Nucleus accumbens (tissue), 56 donors: ENCODE measurements at places on chromosomes 1 and 21.

DNA sequence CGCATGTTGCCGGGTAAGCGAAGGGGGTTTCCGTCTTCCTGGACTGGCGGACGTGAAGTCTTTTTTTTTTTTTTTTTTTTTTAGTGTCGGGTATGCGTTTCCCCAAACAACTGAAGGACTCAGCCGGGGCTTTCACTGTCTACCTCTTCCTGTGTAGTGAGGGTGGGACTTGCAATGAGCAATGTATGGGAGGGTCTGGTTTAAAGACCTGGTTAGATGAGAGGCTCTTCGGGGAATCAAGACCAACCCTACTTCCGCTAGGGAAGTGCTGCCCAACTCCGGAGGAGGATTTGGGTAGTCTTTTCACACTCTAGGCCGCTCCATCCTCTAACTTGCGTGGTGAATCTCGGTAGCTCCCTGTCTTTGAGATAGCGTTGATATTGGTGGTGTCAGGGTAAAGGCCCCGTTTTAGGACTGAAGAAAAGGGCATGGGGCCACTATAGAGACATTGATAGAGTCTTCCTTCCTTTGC lies 754 bp downstream of the PRRC2C start:
- peak; percentile 33 for DNase-seq

DNA sequence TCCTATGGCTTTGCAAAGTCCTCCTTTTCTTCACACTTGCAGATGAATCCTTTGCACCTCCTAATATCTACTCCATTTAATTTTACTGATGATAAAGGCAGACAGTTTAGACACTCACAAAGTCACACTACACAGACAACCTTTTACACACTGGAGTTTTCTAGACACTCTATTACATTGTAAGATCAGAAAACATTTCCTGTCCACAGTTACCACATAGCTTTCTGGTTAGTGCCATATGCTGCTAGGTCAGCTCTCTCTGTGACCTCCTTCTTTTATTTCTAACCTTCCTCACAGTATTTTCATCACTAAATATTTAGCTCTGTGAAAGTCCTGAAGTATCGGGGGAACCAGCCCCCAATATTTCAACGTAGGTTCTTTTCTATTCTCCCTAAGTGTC lies 5.1 kb downstream of the SH2D1B start:
- DNase-seq: no peak

DNA sequence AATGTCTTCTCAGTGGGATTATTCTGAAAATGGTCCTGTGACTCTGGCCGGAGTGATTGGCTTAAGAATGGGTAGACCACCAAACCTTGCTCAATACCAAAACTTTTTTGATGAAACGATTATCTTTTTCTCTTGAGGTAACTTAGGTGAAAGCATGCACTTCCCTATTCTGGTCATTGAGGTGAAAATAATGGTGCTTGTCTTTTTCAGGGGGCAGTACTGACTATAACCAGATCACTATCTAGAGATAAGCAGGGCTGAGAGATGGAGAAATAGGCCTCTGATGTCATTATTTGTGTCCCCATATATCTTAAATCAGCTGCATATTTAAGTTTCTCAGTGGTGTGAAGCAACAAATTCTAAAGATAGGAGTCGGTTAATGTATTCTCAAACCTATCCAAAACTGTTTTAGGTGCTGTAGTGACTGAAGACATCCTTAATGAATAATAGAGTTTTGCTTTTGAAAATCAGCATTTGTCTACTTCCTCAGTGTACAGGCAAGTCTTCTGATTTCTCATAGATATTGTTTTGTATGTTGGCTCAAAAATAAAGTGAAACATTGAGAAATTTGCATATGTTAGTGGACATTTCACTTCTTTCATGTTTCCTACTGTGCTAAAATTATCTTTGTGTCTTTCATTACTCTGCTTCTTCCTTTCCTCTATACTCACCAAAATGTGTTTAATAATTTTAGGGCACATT lies 735.3 kb upstream of the ADGRL4 start:
- no peak for DNase-seq

DNA sequence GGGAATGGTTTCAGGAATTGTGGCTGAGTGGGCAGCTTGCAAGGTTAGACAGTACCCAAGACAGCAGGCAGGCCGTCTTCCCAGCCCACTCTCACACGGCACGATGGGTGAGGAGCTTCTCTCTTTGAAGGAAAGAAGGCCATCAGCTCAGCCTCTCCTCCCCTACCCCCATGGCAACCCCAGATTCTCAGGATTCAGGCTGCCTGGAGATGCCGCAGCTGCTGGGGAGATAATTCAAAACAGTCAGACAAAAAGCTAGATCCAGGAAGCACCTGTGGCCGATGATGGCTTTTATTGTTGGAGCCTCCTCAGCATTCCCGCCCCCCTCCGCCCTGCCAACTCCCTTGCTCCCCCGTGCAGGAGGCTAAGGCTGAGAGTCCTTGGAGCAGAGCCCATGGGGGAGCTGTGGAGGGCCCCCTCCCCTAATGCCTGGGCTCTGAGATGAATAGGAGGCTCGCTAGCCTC lies 220.5 kb downstream of the TRABD2B start:
- DNase-seq: no peak

DNA sequence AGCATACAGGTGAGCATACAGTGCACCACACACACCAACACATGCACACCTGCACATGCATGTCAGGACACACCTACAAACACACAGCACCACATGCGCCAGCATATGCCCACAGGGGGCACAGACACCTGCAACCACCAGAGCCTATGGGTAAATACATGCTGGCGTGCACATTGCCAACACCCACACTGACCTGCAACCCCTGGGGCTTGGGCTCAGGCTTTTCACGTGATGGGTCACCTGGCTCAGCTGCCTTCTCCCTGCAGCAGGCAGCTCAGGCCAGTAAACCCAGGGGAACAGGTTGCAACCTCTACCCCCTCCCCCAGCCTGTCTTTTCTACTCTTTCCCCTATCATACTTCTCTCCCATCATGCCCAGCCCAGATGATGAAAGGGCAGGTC lies 8.1 kb downstream of the CD247 start:
- DNase-seq: no peak

GRCh38 chr1:56150441-56151215 lies 428.7 kb downstream of the PLPP3 start:
- DNase-seq: no peak

GRCh38 chr1:44422161-44422560 lies 17.1 kb downstream of the RNF220 start:
- no peak for DNase-seq

GRCh38 chr1:199172171-199173124 lies 533.6 kb downstream of the PTPRC start:
- DNase-seq: no peak

- no peak for DNase-seq
Measured at GRCh38 chr1:175841738-175842187, 98.4 kb upstream of the TNR start.

GRCh38 chr1:233229288-233229687 lies 66.2 kb downstream of the PCNX2 start:
- DNase-seq: no peak

DNA sequence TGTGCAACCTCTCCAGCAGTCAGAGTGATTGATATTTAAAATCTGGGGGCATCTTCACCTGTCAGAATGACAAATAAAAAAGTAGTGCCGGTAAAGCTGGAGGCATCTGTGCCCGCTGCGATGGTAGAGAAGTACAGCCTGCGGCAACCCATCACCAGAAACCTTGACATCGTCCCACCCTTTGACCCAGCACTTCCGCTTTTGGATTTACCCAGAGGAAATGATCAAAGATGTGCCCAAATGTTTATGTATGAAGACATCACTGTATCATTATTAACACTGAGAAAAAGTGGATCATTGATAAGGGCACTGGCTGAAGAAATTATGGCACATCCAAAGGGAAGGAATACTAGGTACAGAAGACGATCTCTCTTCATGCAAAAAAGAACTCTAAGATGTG lies 96.0 kb downstream of the PGBD5 start:
- DNase-seq: no peak

- DNase-seq: peak; percentile 51
Measured at GRCh38 chr1:25174730-25175612, 57.3 kb downstream of the SYF2 start.

- no peak for DNase-seq
Measured at GRCh38 chr1:21287905-21288514, 2.3 kb downstream of the ECE1 start.

DNA sequence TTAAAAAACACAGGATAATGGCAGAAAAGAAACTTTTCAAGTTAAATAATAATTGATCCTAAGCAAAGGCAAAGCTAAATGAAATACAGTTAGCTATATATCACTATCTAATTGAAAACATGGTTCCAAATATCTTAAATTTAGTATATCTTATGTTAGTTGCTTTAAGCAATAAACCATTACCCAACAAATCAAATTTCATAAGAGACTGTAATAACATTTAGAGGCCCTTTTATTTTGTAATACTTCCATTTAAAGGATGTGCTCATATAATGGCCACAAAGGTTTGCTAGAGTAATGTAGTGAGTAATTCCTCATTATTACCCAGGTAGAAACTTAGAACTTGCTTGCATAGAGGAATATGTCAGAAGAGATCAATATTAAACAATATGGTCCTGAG lies 32.3 kb downstream of the RPL5 start:
- DNase-seq: no peak

DNA sequence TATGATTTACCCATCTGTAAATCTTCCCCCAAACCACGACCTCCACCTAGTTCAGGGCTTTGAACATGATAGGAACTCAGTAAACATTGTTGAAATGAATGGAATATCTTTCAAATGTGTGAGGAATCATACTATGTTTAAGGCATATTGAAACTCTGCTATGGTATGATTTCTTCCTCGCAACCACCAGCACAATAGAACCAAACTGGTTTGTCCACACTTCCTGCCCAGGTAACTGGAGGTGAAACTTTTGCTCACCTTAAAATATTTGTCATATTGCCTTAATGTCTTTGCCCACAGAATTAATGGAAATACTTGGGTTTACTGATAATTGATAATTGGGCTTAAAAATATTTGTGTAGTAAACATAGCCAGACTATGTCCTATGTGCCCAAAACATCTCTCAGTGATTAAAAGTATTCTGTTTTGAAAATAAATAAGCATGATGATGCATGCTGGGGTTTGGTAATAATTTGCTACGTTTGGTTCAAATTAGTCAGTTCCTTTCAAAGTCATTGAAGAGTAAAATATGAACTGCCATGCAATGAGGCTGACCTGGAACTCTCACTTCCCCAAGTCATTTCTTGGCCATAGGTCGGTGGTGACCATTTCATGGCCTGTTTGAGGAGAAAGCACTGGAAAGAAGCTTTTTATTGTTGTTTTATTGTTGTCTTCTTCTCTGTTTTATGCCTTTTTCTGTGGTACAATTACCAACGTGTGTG lies 73.3 kb downstream of the TNFSF18 start:
- DNase-seq: no peak

GRCh38 chr21:33047231-33047630 lies 21.5 kb downstream of the OLIG2 start:
- no peak for DNase-seq

- DNase-seq: no peak
Measured at GRCh38 chr1:14263671-14264070, 334.8 kb upstream of the KAZN start.

DNA sequence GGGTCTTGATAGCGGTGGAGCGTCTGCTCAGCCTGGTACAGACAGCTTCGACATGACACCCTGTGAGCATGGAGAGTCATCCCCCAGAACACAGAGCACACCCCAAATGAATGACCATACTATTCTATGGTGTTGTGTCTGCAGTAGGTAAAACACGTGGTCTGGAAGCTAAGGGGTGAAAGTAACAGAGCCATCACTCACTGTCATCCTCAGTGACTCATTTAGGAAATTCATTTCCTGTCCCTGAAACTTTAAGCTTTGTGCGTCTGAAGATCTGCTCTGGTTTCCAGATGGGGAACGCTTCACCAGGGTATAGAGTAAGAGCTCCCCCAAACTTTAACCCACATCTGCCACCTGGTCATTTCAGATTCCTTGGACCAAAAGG lies 94.8 kb upstream of the DISP3 start:
- no peak for DNase-seq

GRCh38 chr1:44799770-44800584 lies at the start of gene PLK3:
Gene PLK3, plus strand, starts transcription at chr1:44800377. Its CDS starts 87 bp downstream, at chr1:44800464.
- DNase-seq: peak; percentile 98

GRCh38 chr1:112509005-112509659 lies 367 bp downstream of the WNT2B start:
- DNase-seq: no peak

DNA sequence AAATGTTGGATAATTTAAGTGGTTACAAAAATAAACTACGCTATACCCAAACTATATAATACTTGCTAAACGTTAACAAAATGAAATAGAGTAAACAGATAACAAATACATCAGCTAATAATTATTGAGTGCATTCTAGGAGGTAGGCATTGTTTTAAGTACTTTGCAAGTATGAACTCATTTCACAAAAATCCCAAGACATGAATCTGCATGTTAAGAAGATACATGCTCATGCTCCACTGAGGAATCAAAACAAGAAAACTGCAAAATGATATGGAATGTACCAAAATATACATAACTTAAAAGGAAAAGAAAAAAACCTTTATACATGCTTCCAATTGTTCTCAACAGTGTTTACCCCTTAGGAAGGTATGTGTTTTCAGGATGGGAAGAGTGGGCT lies 2.5 kb downstream of the FRRS1 start:
- DNase-seq: no peak

GRCh38 chr1:78009836-78010235 lies 5.1 kb downstream of the DNAJB4 start:
- no peak for DNase-seq

- no peak for DNase-seq
Measured at GRCh38 chr1:187310038-187310631, 481.4 kb downstream of the PLA2G4A start.

DNA sequence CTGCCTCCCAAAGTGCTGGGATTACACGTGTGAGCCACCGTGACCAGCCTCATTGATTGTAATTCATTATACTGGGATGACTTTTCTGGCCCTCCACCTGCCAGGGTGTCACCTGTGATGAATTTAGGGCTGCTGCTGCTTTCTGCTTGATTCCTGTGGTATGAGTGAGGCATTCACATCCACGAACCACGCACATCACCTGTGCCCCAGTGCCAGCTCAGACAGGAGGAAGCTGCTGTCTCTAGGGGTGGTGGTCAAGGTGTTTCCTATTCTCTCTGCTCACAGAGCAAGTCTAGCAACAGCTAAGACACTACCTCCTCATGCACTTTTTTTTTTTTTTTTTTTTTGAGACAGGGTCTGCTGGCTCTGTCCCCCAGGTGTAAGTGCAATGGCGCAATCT lies 12.3 kb upstream of the LDLRAD2 start:
- DNase-seq: no peak

DNA sequence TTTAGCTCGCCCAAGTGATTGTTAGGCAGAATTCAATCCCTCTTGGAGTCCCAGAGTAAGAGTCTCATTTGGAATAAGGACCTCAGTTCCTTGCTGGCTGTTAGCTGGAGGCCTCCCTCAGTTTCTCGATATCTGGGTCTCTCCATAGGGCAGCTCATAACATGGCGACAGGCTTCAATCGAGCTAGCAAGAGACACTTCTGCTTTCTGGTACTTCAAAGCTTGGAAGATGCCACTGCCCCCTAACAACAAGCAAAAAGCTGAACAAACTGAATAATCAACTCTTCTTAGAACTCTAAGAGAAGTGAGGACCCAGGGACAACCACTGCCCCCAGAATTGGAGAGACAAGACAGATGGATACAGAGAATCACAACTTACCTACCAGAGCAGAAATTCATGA lies 86.2 kb downstream of the TEX35 start:
- DNase-seq: no peak
